ENCODE measurements at places on chromosomes 5 and 9.
A peak's percentile ranks its signal among the peaks of the same experiment; 100 is the strongest.

DNA sequence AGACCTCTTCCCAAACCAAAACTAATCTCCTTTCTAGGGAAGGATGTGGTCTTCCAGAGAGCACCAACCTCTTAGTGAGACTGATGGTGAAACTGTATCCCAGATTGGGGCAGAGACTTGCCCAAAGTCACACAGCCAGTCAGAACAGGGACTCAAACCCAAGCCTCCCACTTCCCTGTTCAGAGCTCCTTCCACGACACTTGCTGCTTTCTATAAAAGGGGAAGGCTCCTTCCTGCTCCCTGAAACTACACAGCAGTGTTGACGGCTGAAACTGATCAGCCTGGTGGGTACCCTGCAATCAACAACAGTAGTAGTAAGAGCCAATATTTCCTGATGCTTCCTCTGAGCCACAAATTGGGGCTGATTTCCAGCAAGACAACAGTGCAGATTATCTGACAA, 1.5 kb downstream of the TOR2A start:
- no peak for DNase-seq

GRCh38 chr5:152271420-152271819, 133.7 kb downstream of the NMUR2 start:
- no peak for DNase-seq

GRCh38 chr9:80066931-80067330, 495.2 kb downstream of the TLE4 start:
- DNase-seq, result no peak

GRCh38 chr9:19623941-19624340, 164.9 kb downstream of the SLC24A2 start:
- no peak for DNase-seq

DNA sequence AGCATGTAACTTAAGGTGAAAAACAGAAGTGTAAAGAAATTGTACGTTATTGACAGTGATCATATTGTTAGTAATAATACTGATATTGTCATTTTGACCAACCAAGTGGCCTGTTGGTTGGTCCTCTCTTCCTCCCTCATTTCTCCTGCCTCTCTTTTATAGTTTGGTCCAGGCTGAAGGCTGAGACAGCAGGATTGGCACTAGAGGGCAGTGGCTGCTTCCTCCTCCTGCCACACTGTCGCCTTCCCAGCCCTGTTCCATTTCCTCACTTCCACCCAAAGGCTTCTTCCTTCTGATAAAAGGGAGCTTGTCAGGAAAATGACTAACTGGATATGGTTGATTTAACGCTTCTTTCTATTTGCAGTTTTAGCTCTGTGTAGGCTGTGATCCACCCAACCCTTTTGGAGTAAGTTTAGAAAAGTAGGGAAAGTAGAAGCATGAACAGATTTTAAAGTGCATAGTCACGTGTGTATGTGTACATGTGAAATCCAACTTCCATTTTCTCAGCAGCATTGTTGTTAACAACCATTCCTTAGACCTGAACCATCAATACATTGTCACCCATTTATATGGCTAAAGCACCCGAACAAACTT, 35.6 kb downstream of the PTCD2 start:
- no peak for DNase-seq

DNA sequence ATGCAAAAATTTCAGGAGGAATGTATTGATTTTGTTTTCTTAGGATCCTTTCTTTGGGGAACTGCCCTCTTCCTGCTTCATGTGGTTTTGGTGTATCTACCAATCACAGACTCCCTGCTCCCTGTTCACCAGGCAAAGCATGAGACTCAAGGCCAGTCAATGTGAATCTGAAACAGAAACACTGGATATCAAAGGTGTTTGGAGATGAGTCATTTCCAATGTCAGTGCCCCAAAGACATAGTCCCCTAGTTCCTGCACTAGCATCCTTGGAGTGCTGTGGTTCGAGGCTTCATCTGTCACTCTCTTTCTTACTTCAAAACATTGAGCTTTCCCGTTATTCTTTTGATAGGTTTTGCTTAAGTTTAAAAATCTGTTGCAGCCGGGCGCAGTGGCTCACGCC, 8.1 kb downstream of the PPP3R2 start:
- DNase-seq, result no peak

DNA sequence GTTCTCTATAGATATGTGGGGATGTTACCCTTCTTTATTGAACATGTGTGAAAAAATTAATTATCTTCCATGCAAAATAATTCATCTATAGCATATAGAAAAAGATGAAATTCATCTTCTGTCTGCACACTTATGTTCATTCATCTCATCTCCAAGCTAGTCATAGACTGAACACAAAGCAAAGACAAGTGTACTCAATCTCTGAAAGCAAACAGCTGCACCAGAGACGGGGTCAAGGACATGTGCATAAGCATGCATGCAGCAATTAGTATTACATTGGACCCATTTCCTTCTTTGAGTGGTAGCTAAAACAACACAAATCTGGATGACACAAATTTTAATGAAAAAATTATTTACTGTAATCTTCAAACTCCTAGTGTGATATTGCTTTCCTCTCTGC, 547.0 kb upstream of the COX7C start:
- no peak for DNase-seq

GRCh38 chr9:91758491-91758981, 191.5 kb downstream of the ROR2 start:
- DNase-seq, result peak; percentile 70

GRCh38 chr5:148831590-148832565, 5.5 kb downstream of the ADRB2 start:
- DNase-seq, result peak; percentile 37

- no peak for DNase-seq
Observed at GRCh38 chr9:131704988-131705387, 34.9 kb downstream of the RAPGEF1 start.

DNA sequence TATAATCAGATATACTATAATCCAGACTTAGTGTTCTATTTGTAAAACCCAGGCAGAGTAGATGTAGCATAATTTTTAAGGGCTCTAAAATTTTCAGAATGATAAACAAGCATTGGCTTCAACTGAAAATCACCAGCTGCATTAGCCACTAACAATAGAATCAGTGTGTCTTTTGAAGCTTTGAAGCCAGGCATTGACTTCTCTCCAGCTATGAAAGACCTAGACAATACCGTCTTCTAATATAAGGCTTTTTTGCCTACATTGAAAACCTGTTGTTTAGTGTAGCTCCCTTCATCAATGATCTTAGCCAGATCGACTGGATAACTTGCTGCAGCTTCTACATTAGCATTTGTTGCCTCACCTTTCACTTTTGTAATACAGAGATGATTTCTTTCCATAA, 1877.3 kb upstream of the ACO1 start:
- DNase-seq, result no peak

DNA sequence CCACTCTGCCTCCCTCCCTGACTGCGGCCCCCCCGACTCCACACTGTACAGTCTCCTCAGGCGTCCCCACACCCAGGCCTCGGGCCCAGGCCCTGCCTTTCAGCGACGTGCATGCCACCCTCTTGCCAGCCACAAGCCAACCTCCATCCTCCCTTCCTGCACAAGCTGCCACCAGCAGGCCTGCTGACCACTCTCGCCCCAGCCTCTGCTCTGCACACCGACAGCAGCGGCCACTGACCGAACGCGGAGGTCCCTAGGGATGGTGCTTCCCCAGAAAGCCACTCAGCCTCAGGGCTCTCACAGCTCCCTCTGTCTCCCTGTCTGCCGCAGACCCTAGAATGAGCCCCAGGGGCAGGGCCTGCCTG, 18.6 kb downstream of the LMAN2 start:
- DNase-seq, result no peak

- no peak for DNase-seq
Observed at GRCh38 chr9:32339424-32339823, 45.0 kb upstream of the ACO1 start.

GRCh38 chr9:72441848-72442607, 77.0 kb upstream of the ZFAND5 start:
- DNase-seq, result no peak

GRCh38 chr5:139294374-139295165, 1.0 kb downstream of the MATR3 start:
- peak; percentile 55 for DNase-seq

DNA sequence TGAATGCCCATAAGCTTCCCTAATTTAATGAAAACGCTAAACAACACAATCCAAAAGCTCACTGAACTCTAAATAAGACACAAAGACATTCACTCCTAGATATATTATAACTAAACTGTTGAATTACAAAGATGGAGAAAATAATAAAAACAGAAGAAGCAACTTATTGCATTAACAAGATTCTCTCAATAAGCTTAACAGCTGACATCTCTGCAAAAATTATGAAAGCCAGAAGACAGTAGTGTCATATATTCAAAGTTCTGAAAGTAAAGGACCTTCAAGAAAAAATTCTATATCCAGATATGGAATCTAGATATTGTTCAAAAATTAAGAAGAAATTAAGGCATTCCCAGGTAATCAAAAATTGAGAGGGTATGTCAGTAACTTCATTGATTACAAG, 957.8 kb upstream of the TYRP1 start:
- no peak for DNase-seq

GRCh38 chr9:132610661-132611060, 28.3 kb downstream of the BARHL1 start:
- no peak for DNase-seq

- DNase-seq, result no peak
Observed at GRCh38 chr5:15234366-15234765, 265.6 kb upstream of the FBXL7 start.

- DNase-seq, result no peak
Observed at GRCh38 chr5:96624596-96624995, 37.6 kb upstream of the CAST start.

DNA sequence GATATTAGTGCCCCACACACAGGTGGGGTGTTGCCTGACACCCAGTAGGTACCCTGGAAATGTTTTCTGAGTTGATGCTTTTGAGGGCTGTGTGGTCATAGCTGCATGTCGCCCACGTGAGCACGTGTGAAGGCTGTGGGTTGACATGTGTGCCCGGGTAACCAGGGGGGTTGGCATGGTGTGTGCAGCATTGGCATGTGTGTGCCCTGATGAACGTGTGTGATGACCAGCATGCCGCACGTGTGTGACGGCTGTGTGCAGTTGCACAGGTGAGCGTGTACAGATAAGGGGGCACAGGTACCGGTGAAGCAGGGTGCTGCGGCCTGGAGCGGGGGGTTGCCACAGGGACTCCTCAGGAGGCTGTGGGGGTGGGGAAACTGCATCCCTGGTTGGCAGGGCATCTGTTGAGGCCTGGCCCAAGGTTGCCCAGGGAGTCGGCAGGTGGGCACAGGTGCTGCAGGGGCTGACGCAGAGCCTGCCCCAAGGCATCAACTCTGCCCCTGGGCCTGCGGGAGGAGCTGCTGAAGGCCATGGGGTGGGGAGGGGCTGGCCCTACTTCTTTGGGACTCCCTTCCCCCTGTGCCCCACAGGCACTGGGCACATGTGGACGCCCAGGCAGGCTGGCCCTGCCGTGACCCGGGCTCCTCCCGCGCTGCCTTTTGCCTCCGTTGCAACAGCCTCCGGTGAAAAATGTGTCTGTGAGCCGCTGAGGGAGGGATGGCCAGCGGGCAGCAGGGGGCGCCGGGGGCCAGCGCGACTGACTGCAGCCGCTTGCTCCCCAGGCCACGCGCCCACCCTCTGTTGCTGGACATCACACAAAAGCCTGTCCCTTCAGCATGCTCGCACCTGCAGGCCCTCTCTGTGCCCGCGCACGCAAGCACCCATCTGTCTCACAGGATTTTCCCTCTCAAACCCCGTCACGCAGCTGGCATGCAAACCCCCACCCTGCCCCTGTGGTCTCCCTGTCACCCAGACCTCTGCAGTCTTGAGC, 2.2 kb downstream of the UNC5A start:
- DNase-seq, result peak; percentile 78

GRCh38 chr5:137195483-137195882, 303.6 kb downstream of the SPOCK1 start:
- no peak for DNase-seq

DNA sequence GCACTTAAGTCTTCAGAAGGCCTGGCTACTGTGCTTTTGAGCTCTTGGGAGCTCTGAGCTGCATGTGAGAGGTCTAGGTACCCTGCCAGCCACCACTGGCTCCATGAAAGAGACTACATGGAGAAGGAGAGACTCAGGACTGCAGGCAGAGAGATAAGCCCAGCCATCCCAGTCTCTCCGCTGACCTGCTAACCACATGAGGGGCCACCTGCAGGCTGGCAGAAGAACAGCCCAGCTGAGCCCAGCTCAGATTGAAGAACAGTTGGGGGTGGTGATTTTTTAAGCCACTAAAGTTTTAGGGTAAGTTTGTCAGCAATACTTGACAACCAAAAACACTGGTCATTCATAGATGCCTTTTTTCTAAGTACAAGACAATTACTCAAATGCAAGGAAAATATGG, 205.0 kb upstream of the PRDM9 start:
- DNase-seq, result no peak

DNA sequence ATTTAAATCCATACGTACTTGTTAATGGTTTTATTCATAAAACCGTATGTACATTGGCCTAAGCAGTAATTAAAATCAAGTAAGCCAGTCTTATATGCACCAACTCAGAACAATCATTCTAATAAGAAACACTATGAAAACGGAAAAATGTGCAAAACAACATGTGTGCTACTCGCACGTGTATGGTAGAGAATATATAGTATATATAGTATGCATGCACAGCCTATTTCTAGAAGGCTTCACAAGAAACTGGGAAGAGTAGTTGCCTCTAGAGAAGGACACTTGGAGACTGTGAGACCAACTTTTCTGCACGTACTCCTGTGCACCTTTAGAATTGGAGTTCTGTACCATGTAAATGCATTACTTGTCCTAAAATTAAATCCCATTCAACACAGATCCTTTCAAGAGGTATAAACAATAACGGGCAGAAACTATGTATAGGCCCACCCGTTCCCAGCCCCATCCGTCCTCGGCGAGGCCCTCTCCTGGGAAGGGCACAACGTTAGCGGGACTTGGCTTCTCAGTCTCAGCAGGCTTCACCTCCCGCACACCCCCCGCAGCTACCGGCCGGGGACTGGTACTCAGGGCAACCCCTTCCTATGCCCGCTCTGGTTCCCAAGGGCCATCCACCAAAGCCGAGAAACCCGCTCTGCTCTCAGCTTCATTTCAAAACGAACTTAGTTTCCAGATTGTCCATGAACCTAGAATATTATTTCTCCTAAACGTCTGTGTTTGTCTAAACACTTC, 2.0 kb downstream of the CDC14B start:
- no peak for DNase-seq

- no peak for DNase-seq
Observed at GRCh38 chr5:136200130-136200529, 7.2 kb upstream of the SMIM32 start.

DNA sequence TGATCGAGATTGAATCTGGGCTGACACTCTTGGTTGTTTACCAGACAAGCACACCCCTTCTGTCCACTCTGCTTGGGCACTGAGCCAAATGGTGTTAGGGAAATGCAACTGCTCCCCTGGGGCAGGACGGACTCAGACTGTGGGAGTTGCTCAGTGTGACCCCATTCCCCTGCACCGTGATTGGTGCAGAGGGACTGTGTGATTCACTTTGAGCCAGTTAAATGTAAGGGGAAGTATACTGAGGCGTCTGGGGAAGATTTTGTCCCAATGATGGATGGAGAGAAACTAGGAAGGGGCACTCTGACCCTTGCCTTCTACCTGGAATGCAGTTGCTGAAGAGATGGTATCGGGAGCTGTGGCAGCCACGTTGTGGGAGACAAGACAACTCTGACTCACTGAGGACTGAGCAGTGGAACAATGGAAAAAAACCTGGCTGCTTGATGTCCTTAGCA, 196.0 kb upstream of the ANKRD55 start:
- no peak for DNase-seq

All from GM13976 (cell line).